Foreskin fibroblast (primary cell): ENCODE measurements at places on chromosomes 12 and 14.

GRCh38 chr14:55980970-55981369 is 137.2 kb upstream of the PELI2 start:
- no peak for DNase-seq

DNA sequence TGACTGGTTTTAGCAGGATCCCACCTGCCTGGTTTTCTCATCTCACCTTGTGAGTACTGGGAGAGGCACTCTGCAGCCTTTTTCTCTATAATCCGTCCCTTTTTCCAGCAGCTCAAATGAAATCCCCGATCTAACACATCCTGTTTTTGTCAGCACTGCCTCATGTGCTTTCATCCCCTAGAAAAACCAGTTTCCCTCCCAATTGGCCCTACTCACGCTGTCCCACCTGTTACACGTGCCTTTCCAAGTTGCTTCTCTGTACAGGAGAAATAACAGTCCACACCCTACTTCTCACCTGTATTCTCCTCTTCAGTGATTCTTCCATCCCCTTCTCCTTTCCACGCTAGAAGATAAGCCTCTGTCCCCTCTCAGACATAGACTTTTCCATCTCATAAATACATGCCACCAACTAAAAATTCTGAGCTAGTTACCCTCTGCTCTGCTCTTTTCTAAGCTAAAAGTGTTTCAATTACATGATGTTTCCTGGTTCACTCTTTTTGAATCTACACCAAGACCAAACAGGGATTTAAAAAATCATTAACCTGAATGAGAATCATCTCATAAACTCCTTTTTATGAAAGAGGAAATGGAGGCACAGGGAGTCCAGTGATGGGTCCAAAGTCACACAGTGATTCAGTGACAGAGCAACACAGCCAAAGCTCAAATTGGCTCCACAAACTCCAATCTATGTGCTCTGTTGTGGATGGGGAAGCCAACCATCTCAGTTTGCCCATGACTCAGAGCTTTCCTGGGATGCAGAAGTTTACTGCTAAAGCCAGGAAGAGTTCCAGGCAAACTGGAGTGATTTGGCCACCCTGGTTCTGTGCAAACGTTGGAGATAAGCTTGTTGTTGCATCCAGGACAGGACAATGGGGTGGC is 240.0 kb upstream of the TMEM132C start:
- DNase-seq = no peak

DNA sequence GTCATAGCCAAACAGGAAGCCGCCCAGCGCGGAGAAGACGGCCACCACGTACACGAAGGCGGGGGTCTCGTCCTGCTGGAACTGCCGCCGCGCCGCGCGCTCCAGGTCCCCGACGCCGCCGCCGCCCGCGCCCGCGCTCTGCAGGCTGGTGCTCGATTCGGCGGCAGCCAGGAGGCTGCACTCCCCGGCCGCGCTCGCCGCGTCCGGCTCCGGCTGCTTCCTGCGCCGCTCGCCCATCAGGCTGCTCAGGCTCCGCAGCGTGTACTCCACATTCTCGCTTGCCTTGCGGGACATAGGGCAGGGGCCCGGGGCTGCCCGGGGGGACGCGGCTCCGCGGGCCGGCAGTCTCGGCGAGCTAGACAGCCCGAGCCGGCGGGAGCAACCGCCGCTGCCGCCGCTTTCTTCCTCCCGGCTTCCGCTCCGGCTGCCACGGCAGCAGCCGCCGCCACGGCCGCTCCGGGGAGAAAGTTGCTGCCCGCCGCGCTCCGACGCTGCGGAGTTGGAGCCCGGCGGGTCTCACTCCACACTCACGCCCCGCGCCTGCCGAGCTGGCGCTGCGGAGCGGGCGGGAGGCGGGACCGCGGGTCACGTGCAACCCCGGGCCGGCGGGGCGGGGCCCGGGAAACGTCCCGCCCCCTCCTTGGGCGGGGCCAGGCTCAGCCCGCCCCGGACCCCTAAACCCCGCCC is at the start of gene SLC2A13:
TSS of gene SLC2A13 (minus strand) at position 567 of the 687 bp plus-strand sequence. CDS start at position 294, 273 bp downstream.
- peak; percentile 91 for DNase-seq

DNA sequence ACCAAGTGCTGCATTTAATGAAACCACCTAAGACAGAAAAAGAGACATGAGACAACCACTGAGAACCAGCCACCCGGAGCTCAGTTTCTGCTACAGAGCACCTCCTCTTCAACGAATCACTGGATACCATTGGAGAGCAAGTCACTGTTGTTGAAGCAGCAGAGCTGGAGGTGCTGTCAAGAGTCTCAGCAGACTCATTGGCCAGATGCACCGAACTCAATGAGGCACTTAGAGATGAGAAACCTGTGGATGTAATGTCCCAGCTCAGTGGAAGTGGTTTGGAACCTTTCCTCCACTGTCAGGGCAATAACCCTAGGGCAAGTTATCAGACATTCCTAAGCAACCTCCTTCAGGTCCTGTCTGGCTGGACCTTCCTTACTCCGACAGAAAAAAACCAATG is 13.1 kb downstream of the NPC2 start:
- no peak for DNase-seq

- DNase-seq = no peak
These were observed 98.0 kb downstream of the KCNH5 start for GRCh38 chr14:62947301-62947700.

DNA sequence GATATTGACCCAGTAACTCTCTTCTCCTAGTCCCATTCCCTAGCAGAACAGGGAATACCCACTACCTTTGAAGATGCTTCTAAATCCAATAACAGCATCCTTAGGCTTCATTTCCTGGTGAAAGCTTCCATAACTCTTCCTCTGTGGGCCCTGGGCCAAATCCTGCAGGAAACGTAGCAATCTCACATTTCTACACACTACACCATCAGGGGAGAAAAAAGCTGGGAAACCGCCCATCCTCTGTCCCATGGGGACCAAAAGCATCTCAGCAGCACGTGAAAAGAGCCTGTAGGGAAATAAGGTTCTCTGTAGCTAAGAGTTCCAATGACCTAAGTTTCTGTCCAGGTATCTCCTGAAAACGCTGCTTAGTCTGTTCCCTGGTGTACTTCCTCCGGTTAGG is 340.2 kb downstream of the DPF3 start:
- no peak for DNase-seq

GRCh38 chr12:119683413-119683812 is 15.5 kb downstream of the PRKAB1 start:
- DNase-seq = peak; percentile 44

DNA sequence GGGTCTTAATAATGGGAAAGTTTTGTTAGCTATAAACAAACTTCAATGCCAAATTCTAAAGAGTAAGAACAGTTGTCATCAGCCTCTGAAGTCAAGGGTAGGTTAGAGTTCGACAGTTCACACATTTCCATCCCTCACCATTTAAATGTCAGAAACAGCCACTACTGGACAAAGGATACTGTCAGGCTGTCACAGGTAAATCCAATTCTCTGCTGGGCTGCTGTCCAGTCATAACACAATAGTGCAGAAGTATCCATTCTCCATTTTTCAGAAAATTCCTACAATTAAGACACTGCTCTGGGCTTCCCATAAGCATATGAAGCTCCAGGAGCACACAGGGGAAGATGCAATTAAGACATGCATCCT is 221.4 kb downstream of the RPS29 start:
- no peak for DNase-seq

DNA sequence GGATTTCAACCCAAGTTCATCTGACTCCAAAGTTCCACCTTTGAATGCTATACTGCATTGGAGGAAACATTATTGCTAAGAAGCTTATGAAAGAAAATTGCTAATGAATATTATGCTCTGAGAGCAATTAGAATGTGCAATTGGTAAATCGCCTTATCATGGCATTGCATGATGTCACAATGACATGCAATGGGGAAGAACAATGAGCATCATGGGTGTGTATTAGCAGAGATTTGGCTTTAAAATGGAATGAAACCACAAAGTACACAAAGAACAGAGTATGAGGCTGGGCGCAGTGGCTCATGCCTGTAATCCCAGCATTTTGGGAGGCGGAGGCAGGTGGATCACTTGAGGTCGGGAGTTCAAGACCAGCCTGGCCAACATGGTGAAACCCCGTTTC is 34.7 kb downstream of the FOS start:
- DNase-seq = no peak

- DNase-seq = no peak
These were observed 6.0 kb downstream of the ALKBH2 start for GRCh38 chr12:109087250-109087649.

DNA sequence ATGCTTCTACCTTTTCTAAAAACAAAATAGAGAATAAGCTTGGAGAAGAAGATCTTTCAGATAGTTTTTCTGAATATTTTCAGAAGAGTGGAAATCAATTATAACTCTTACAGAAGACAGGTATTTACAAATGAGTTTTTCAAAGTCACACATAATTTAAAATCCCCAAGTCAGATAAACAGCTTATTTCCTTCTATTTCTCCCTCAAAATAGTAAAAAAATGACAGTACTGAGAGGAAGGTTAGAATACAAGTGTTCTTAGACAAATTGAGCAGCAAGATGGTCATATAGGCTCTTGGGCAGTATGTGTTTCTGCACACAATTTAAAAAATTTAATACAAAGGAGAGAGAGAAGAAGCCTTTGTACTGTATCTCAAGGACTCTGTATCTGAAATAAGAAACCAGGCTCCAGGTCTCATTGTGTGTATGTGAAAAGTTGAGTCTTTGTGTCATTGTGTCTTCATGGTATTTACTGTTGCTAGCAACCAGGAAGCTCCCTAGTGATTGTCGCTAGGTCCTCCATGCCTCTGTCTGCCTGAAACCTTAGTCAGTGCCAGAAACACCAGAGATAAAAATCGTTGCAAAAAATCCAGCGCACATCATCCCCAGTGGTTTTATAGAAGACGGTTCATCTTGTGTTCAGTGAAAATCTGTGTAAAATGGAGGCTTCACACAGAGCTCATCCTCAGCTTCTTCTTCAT is 12.9 kb upstream of the TUBA1A start:
- peak; percentile 28 for DNase-seq

DNA sequence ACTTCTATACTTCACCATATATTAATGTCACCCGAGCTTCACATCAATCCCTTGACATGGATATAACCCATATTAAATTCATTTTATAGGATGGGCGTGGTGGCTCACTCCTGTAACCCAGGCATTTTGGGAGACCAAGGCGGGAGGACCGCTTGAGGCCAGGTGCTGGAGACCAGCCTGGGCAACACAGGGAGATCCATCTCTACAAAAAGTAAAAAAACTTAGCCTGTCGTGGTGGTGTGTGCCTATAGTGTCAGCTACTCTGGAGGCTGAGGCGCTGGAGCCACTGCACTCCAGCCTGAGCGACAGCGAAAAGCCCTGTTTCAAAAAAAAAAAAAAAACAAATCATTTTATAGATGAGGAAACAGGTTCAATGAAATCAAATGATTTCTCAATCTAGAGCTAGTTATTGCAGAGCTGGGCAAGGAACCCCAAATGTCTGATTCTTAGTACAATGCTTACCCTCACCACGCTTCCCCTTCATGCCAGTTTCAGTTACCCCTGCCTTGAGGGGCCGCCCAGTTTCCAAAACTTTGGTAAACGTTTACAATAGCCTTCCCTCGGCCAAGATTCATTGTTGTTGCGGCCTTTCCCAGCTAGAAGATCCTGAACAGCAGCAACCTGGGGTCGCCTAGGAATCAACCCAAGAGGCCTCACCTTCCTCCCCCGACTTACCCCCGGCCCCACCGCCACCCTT is 751 bp downstream of the PSMB5 start:
- no peak for DNase-seq

GRCh38 chr12:117699575-117699974 is 269.2 kb downstream of the KSR2 start:
- no peak for DNase-seq

- DNase-seq = no peak
These were observed 1552.1 kb downstream of the AACS start for GRCh38 chr12:126617312-126617711.

DNA sequence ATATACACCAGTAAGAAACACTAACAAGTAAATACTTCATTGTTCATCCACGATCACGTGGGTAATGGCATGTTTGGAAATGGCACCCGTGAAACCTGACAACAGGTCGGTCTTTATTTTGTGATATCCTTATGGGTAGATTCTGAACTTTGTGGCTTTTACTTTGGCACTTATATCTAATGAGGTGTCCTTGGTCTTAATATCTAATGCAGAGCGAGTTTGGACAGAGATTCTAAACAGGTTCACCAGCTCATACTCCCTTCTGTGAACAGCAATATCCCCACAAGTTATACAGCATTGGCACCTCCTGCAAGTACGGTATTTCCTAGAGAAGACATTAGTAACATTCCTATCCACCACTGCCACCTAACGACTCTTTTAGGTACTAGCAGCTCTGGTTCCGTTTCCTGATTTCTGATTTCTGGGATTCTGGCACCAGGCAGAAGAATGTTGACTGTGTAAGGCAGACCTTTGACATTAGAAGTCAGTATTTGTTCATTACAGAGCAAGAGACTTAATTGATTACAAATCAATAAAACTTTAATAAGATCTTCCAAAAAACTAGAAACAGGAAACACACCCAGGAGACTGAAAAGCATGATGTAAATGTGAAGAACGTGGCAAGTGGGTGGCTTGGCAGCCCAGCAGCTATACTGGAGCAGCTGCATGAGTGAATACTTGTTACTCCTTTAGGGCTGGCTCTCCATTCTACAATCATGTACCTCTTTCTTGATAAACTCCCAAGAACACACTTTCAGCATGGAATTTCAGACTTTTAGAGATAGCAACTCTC is 2.5 kb downstream of the ANG start:
- DNase-seq = peak; percentile 45
